ENCODE measurements at places on chromosomes 7 and 10. TPM values are rescaled to one million over a fixed set of nuclear protein-coding genes. Genes with fewer than 3 reads are reported as not detected.

GRCh38 chr10:130921911-130922440 lies 389.5 kb downstream of the TCERG1L start:
- no peaks in the 10 kb centered on the region for H3K4me1 ChIP-seq
- H3K27me3 ChIP-seq: no peaks in the 10 kb centered on the region
- H3K36me3 ChIP-seq: no peaks in the 10 kb centered on the region
- no peak overlapping the region for H3K27ac ChIP-seq
- DNase-seq: no peak

GRCh38 chr10:26554246-26554645 lies 116.1 kb downstream of the APBB1IP start:
- peaks cover 5% of the 10 kb centered on the region for H3K4me1 ChIP-seq
- no peak for DNase-seq
- H3K36me3 ChIP-seq: peaks cover 44% of the 10 kb centered on the region
- H3K27me3 ChIP-seq: no peaks in the 10 kb centered on the region

ADAMTS14 gene
- not detected for total RNA-seq

DNA sequence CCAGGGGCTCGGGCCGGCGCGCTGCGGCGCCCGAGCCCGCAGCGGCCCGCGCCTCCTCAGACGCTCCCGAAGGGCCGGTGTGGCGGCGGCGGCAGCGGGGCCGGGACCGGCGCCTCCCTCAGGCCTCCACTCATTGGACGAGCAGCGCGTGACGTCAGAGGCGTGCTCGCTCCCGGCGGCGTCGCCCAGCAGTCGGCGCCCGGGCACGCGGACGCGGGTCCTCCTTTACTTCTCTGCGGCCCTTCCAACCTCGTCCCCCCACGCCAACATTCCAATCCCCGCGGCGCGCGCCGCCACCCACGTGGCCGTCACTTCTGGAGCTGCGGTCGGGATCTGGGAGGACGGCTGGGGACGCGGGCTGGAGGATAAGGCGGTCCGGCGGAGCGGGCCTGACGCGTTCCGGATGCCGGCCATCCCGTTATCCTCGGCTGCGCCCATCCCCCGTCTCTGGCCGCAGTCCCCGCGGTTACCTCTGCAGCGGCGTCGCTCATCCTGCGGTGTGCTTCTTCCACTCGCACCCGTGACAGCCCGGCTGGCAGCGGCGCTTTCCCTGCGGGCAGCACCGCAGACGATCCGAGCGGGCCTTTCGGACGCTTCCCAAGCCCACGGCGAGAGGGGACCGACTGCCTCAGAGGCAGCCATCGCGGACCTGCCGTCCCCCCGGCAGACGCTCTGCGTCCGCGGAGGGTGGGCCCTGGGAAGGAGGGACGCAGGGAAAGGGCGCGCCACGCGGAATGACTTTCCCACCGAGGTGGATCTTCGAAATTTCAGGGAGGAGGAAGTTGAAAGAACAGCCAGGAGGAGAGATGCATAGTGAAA lies at the start of gene PDZD8:
Gene PDZD8, minus strand, starts transcription at position 81 of the 819 bp plus-strand sequence. CDS start 213 bp downstream, outside the sequence.
- peaks cover 29% of the 10 kb centered on the region for H3K4me1 ChIP-seq
- peak within 1 kb of the TSS; percentile 92 for H3K4me3 ChIP-seq
- DNase-seq: peak; percentile 94
- H3K27me3 ChIP-seq: peaks cover 15% of the 10 kb centered on the region

DNA sequence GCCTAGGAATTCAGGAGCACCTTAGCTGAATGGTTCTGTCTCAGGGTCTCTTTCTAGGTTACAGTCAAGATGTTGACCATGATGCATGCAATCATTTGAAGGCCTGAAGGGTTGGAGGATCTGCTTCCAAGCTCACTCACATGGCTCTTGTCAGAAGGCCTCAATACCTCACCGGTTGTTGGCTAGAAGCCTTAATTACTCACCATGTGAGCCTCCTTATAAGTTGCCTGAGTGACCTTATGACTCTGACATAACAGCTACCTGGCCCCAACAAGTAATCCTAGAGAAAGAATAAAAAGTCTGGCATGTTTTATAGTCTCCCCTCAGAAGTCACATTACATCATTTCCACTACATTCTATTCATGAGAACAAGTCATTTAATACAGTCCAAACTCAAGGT lies 3.4 kb upstream of the C1GALT1 start:
- H3K36me3 ChIP-seq: no peaks in the 10 kb centered on the region
- no peak for DNase-seq
- peaks cover 16% of the 10 kb centered on the region for H3K4me1 ChIP-seq
- H3K4me3 ChIP-seq: no peak overlapping the region
- H3K27ac ChIP-seq: no peak overlapping the region

GRCh38 chr7:129797214-129797789 lies 155.5 kb downstream of the UBE2H start:
- DNase-seq: no peak
- no peaks in the 10 kb centered on the region for H3K36me3 ChIP-seq
- no peak overlapping the region for H3K27ac ChIP-seq
- no peak overlapping the region for H3K4me3 ChIP-seq

DNA sequence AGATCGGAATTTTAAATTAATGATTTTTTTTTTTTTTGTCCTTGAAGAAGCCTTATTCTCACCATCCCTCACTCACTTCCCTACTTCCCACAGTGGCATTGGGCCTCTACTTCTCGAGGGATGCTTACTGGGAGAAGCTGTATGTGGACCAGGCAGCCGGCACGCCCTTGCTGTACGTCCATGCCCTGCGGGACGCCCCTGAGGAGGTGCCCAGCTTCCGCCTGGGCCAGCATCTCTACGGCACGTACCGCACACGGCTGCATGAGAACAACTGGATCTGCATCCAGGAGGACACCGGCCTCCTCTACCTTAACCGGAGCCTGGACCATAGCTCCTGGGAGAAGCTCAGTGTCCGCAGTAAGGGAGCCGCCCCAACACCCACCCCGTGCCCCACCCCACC lies 23.5 kb downstream of the RET start:
- no peak overlapping the region for H3K4me3 ChIP-seq
- peaks cover 21% of the 10 kb centered on the region for H3K27me3 ChIP-seq
- H3K27ac ChIP-seq: no peak overlapping the region
- H3K36me3 ChIP-seq: no peaks in the 10 kb centered on the region
- DNase-seq: no peak

DNA sequence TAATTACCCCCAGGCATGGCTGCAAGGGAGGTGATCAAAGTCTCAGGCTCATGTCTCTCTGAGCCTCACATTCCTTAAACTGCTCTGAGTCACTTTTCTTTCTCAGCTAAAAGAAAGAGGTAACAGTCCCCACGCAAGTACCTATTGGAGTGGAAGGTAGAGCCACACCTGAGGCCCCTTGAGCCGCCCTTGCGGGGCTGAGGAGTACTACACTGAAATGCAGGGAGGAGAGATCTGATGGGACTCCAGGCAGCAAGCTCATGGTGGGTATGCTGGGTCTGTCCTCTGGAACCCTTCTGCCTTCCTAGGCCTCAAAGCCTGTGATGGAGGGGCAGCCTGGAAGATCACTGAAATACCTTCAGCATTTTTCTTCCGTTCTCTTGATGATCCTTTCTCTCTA lies 960.0 kb downstream of the DNAJB9 start:
- no peaks in the 10 kb centered on the region for H3K4me1 ChIP-seq
- H3K27ac ChIP-seq: no peak overlapping the region
- H3K27me3 ChIP-seq: no peaks in the 10 kb centered on the region
- no peak for DNase-seq
- no peaks in the 10 kb centered on the region for H3K36me3 ChIP-seq

- DNase-seq: no peak
- H3K4me1 ChIP-seq: peaks cover 79% of the 10 kb centered on the region
- no peaks in the 10 kb centered on the region for H3K27me3 ChIP-seq
- H3K4me3 ChIP-seq: no peak overlapping the region
Observed at GRCh38 chr7:55520426-55521140, 51.7 kb downstream of the VOPP1 start.

LYZL1 gene
- total RNA-seq: not detected

SPAM1 gene
- not detected for total RNA-seq

DNA sequence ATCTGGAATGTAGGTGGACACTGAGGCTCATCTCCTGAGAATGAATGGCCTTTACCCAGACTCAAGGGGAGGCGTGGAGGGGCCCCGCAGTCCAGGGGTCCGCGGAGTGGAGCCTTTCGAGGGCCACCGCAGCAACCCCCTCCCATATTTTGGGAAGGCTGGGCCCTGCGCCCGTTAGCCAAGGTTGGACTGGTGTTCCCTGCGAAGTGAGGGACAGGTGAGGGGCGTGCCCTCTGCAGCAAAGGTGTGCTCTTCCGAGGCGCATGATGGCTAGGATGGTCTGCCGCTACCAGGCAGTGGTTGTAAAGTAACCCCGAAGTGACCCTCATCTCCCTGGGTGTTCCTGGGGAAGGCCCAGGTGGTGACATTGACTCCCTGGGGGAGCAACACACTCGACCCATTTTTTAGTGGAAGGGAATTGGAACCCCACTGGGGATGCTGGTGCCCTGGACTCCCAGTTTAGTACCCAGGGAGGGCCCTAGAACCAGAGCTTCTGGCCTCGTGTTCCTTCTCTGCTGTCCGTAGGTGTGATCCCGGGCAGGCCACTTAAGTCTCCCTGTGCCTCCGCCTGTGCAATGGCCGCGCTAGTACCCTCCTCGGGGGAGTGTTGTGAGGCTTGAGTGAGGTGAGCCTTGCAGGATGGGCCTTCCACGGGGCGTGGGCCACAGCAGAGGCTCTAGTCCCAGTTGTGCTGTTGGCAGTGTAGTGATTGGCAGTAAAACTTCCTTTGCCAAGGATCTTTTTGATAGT lies 779 bp downstream of the FAM241B start:
- H3K27me3 ChIP-seq: no peaks in the 10 kb centered on the region
- H3K27ac ChIP-seq: no peak overlapping the region
- H3K4me3 ChIP-seq: peak overlapping the region; percentile 63

DNA sequence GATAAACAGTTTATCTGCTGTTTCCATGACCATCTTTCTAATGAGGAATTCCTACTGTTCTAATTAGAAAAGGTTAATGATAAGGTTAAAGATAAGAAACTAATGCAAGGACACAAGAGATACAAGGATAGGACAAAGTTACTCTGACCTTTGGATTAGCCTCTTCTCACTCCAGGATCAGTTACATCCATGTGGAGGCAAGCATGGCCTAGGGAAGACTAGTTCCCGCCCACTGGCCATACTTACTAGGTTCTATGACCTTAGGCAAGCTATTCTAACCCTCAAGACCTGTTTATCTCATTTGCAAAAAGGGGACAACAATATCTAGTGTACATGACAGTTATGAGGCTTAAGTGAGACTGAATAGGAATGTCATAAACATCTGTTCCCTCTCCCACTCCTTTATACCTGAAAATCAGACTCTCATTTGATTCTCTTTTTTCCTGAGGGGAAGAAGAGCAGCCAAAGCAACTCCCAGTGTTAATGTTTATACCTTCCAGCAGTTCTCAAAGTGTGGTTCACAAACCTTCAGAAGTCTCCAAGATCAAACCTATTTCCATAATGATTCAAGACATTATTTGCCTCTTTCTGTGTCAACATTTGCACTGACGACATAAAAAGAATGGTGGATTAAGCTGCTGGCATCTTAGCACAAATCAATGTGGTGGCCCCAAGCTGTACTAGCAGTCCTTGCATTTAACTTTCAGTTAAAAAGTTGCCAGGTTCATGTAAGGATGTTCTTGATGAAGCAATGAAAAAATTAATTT lies 72.0 kb downstream of the SRPK2 start:
- no peaks in the 10 kb centered on the region for H3K27me3 ChIP-seq
- no peak for DNase-seq
- no peak overlapping the region for H3K4me3 ChIP-seq
- H3K4me1 ChIP-seq: peaks cover 41% of the 10 kb centered on the region
- H3K36me3 ChIP-seq: peaks cover 7% of the 10 kb centered on the region
- H3K27ac ChIP-seq: no peak overlapping the region

CYP2C19 gene
- not detected for total RNA-seq

DNA sequence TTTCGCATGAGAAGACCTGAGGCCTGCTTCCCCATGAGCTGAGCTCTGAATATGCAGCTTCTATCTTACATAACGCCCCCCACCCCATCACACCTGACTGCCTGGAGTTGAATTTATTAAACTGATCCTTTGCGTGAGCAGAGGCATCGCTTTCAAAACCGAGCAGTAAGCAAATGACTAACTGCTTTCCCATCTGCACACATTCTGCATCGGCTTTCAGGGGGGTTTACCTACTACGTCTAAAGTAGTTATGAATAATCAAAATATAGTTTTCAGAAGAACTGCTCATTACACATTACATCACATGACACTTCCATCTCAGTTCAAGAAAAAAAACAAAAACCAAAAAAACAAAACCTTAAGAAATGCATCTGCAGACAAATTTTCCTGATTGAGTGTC lies 54.7 kb upstream of the EGR2 start:
- H3K27me3 ChIP-seq: peaks cover 12% of the 10 kb centered on the region
- H3K36me3 ChIP-seq: peaks cover 2% of the 10 kb centered on the region
- peaks cover 25% of the 10 kb centered on the region for H3K4me1 ChIP-seq

DNA sequence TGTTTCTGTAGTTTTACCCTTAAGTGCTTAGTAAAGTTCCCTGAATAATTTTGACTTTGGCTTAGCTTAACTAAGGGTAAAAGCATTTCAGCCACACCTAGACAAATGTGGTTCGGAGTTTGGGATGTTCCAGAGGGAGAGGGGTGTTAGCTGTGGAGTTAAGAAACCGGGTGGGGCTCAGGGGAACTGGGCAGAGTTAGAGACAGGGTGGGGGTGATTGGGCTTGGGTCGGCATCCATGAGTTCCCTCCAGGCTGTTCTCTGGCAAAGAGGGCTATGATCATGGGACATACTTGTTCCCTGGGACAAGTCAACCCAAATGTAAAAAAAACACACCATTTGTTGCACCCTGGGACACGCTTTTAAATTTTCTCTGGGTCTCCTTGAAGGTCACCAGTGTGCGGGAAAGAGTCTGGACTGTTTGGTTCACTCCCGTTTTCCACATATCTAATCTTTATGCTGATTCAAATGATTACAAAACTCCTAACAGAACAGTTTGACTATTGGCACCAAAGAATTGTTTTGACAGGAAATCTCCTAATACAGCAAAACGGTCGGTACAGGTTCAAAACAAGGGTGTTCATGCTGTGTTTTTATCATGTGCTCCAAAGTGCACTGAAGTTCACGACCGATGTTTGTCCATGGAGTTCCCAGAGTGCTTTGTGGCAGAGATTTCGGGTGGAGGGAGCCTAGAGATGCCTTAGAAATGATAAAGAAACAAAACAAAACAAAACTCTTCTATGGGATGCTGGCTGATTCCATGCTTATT lies 56.5 kb downstream of the PLXDC2 start:
- no peak for DNase-seq
- no peaks in the 10 kb centered on the region for H3K4me1 ChIP-seq
- no peak overlapping the region for H3K4me3 ChIP-seq
- no peaks in the 10 kb centered on the region for H3K36me3 ChIP-seq

ZNF425 gene
- 0.43 TPM for total RNA-seq

Data from activated CD4-positive, alpha-beta T cell treated with anti-CD3 and anti-CD28 coated beads for 36 hours (primary cell).